ENCODE measurements at places on chromosomes 4 and X. TPM values are rescaled to one million over a fixed set of nuclear protein-coding genes. Genes with fewer than 3 reads are reported as not detected.

The RGN gene
- under 0.01 TPM for total RNA-seq

The TMEM35A gene
- 0.14 TPM for total RNA-seq

The CTAG1A gene
- total RNA-seq = not detected

The GYPE gene
- not detected for total RNA-seq

The TMPRSS11B gene
- 0.43 TPM for total RNA-seq

The FMR1NB gene
- not detected for total RNA-seq

The NUDT10 gene
- 0.34 TPM for total RNA-seq

The TMPRSS11D gene
- total RNA-seq = 11.3 TPM
